PC-9 (cell line): ENCODE measurements at places on chromosomes 3 and 15. TPM values are rescaled to one million over a fixed set of nuclear protein-coding genes. Genes with fewer than 3 reads are reported as not detected.

MASP1 gene
- not detected in 2 replicates for total RNA-seq

DNA sequence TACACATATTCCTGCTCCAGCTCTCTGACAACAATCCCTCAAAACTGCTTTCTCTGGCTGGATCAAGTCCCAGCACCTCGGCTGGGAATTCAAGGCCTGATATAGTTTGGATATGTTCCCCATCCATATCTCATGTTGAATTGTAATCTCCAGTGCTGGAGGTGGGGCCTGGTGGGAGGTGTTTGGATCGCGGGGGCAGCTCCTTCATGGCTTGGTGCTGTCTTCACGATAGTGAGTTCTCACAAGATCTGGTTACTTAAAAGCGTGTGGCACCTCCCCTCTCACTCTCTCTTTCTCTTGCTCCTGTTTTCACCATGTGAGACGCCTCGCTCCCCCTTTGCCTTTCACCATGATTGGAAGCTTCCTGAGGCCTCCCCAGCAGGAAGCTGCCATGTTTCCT is 47.4 kb upstream of the SYN2 start:
- DNase-seq, result no peak

DNA sequence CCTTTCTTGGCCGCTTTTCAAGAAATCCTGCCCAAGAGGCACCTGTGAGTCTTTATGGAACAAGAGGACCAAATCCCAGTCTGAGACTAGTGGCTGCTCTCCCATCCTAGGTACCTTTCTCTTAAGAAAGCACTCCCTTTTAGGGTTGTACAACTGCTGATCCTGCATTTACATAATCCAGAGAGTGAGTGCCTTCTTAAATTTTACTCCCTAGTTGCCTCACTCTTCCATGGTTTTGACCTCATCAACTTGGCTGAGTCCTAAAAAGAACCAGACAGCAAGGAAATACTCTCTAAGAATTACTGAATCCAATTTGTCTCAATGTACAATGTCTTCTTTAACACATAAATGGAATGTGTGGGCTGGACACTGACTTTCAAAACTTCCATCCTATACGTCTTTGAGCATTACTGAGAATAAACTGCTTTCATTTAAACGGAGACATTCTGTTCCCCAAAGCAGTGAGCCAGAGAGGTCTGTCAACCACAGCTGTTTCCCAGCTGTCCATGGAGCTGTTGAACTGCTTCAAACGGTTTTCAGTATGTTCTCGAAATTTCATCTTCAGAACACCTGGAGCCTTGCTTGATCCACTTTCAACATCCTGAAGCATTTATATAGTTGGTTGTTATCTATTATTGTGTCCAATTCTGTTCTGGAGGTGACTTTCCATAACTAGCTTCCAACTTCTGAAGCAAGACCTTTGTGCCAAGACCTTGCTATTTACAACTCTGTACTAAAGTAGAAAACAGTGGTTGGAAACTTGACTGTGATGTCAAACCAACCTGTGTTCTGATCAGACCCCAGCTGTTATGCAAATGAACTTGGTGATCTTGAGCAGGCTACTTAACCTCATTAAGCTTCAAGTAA is 179.1 kb downstream of the SLC9A9 start:
- DNase-seq, result no peak

DNA sequence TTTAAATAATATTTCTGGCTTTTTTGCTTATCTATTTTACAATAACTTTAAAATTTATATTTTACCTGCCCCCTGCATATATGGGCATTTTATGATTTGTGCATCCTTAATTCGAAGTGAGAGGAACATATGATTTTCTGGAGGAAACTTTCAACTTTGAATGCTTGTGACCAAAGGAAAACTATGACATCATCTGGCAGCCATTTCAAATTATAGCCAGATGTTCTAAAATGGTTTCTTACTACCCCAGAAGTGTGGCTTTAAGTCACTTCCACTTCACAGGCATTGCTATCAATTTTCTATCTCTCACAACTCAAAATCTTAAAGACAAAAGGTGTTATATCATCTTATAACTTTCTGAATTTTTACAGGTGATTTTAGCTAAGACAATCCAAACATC is 508.8 kb downstream of the RBMS3 start:
- no peak for DNase-seq

- no peak for DNase-seq
Measured at GRCh38 chr3:119998166-119998565, 96.1 kb downstream of the GSK3B start.
